ENCODE measurements at places on chromosomes 2 and 18.

DNA sequence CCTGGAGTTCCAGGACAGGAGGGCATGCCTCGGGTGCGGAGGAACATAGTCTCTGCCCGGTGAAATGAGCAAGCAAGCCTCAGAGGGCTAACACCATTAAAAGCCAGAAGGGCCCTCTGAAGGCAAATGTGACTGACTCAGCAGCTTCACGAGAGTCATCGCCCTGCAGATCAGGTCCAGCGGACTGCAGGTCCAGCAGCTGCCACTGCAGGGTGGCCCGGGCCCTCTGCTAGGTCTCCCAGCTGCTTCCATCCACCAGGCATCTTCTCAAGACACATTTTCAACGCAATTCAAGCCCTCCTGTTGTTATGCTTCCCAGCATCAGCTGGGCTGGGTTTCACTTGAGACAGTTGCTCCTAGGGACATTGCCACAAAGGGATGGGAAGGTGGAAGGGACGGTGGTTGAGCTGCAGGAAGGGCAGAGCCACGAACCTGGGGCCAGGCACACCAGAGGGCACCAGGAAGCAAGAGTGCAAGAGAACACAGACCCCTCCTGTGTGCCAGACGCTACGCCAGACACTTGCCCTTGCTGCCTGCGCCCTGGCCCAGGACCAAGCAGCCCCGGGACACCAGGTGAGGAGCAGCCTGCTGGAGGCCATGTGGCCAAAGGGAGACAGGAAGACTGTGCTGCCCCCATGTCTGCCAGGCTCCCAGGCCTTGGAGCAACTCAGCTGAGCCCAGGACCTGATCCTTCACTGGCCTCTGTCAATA, 173.0 kb downstream of the HDAC4 start:
- DNase-seq: no peak

GRCh38 chr18:46555724-46556123, 101.3 kb downstream of the LOXHD1 start:
- peak; percentile 63 for DNase-seq

GRCh38 chr2:197146995-197147394, 163.6 kb downstream of the ANKRD44 start:
- DNase-seq: no peak

DNA sequence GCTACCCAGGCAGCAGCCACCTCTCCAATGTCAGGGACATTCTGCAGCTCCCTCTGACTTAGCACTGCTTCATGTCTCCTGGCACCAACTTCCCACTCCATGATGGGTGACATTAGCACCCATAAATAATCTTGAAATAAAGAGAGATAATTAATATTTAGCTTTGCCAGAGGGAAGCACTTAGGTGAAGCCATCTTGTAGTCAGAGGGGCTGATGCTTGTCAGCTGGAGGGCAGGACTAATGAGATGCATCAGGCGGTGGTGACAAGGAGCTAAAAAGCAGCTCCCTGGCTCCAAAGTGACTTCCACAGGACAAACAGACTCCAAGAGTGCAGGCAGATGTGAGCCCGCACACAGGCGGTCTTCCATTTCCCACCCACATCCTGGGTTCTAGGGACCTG, 153.0 kb upstream of the ID2 start:
- no peak for DNase-seq

DNA sequence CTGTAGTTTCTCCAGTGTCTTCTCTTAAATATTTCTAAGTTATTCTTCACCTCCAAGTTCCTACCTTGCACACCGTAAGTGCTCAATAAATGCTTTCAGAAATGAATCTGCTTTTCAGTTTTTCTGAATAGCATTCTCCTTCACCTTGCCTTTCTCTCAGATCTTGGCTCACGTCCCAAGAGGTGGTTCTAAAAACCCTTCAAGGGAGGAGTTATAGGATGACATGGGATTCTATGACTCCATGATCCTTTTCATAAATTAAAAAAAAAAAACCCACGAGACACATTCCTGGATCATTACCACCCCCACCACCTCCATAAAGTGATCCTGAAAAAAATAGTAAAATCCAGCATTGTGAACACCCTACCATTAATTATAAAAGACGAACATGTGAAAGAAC, 11.7 kb downstream of the KCTD1 start:
- DNase-seq: no peak

DNA sequence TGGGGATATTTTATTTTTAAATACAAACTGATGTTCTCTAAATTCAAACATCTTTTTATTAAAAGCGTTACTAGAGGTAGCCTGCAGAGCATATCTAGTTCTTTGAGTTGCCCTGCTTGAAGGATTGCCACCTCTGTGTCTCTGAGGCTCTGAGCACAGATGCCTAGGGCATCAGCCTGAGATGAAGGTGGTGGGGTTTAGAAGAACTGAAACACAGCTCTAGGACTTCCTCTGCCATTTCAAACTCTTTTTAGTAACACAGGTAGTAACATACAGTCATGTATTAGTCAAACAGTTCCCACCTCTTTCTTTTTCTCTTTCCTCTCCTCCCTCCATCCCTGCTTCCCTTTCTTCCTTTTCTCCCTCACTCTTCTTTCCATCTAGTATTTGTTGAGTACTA, 57.6 kb downstream of the TTC21B start:
- DNase-seq: no peak

DNA sequence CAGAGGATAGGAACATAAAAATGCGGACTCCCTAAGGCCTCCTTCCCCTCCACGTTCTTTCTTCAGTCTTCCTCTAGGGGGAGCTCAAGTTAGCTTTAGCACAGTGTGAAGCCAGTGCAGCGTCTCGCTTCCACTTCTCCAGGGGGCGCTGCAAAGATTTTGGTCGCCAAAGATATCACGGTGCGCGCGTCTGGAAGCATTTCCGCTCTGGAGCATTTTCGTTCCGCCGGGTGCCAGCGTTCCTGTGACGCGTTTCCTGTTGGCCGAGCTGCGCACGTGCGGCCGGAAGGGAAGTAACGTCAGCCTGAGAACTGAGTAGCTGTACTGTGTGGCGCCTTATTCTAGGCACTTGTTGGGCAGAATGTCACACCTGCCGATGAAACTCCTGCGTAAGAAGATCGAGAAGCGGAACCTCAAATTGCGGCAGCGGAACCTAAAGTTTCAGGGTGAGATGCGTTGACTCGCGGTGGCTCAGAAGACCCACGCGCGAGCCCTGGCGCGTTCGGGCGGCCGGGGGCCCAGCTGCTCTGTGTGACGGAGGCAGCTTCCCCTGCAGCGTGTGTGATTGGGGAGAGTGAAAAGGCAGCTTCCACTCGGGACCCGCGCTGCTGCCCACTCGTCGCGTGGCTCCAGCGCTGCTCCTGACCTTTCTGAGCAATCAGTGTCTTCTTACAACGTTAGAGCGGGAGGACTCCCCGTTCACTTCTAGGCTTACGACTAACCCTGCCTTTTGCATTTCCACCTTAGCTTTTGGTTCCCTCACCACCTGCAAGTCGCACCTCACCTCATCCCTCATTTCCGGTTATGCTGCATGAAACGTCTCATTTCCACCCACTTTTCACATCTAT, at the start of gene DDX18:
Gene DDX18 (plus strand): TSS at position 275 of the 848 bp plus-strand sequence. CDS start 87 bp downstream, at position 362.
- DNase-seq: peak; percentile 97

- no peak for DNase-seq
These were observed 4.1 kb upstream of the AGXT start for GRCh38 chr2:240864475-240864874.

DNA sequence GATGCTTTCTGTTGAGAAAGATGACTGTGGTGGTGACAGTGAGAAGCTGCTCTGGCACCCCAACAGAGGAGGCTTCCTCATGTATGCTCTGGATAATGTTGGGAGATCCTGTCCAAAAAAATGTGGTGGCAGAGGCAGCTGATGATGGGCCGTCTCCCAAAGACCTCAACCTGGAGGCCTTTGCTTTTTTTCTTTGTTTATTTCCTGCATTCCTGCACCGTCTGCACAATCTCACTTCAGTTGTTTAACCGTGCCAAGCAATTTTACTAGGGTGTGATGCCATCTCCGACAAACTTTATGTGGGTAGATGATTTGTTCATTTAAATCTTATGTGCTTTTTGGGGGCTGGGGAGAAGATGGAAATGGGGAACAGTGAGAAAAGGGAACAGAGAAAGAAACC, 62.2 kb upstream of the IGFBP5 start:
- no peak for DNase-seq

GRCh38 chr2:184339966-184340365, 258.4 kb upstream of the ZNF804A start:
- DNase-seq: no peak

DNA sequence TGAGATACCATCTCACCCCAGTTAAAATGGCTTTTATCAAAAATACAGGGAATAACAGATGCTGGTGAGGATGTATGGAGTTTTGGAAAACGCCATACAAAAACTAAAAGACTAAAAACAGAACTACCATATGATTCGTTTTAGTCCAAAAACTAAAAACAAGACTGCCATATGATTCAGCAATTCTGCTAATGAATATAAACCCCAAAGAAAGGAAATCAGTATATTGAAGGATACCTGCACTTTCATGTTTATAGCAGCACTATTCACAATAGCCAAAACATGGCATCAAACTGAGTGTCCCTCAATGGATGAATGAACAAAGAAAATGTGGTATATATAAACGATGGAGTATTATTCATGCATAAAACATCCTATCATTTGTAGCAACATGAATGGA, 224.4 kb upstream of the MC4R start:
- no peak for DNase-seq

GRCh38 chr2:120206022-120206581, 17.1 kb downstream of the TMEM185B start:
- peak; percentile 79 for DNase-seq

DNA sequence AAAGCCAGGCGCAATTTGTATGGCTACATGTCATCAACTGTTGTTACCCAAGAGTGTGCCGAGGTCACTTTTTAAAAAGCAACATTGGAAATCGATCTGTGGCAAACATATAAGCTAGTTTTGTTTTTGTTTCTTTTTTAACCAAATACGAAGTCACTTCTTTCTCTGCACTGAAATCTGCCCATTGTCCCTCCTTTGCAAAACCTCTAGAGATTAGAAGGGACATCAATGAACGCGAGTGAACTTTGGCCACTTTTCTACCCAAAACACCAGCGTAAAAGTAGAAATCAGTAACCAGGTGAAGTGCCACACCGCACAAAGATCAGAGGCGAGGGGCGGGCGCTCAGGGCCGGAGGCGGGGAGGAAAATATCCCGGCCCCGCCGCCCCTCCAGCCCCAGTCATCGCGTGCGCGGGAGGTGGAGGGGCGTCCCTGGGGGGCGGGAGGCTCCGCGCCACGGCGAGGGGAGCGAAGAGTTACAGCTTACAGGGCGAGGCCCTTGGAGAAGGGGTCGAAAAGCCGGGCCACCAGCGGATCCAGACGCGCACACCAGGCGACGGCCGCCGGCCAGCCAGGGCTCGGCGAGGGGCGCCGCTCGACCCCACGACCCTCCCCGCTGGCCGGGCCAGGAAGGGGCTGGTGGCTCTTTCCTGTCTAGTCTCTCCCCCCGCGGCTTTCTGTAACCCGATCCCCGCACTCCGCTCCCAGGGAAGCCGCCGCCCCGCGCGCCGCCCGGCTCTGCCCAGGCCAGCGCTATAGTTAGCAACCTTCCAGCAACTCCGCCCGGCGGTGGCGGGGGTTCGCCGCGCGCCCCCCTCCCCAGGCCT, 993 bp downstream of the RBMS1 start:
- peak; percentile 90 for DNase-seq

DNA sequence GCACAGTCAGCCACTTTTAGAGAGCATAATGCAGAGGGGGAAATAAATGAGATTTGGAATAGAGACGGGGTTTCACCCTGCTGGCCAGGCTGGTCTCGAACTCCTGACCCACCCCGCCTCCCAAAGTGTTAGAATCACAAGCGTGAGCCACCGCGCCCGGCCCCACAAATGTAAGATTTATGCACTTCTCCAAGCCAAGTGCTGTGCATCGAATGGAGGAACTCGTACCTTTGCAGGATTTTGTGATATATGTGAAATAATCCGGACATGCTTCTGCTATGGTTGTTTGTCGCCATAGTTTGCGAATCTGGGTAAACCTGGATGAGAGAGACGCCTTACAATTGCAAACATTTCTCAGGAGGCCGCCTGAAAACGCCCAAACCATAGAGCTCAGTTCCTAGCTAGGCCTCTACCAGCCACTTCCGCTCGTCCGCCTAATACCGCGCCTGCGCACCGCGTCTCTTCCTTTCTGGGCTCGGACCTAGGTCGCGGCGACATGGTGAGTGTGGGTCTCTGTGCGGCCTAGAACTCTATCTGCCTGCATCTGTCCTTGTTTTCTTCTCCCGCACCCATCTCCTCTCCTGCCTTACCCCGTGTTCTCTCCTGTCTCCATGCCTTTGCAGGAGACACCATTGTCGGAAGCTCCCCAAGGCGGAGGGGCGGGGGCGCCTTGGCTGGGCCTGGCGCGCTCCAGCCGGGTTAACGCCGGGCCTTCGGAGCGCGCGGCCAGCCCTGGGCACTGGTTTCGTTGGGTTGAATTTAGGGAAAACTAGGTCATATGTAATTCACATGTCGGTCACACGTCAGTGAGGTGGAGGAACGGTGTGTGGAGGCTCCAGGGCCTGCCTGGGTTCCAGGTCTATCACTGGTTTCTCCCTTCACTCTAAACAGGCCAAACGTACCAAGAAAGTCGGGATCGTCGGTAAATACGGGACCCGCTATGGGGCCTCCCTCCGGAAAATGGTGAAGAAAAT, at the start of gene RPL37A:
Gene RPL37A (plus strand): TSS at position 466 of the 974 bp plus-strand sequence. CDS start 31 bp downstream, at position 497.
- peak; percentile 93 for DNase-seq

DNA sequence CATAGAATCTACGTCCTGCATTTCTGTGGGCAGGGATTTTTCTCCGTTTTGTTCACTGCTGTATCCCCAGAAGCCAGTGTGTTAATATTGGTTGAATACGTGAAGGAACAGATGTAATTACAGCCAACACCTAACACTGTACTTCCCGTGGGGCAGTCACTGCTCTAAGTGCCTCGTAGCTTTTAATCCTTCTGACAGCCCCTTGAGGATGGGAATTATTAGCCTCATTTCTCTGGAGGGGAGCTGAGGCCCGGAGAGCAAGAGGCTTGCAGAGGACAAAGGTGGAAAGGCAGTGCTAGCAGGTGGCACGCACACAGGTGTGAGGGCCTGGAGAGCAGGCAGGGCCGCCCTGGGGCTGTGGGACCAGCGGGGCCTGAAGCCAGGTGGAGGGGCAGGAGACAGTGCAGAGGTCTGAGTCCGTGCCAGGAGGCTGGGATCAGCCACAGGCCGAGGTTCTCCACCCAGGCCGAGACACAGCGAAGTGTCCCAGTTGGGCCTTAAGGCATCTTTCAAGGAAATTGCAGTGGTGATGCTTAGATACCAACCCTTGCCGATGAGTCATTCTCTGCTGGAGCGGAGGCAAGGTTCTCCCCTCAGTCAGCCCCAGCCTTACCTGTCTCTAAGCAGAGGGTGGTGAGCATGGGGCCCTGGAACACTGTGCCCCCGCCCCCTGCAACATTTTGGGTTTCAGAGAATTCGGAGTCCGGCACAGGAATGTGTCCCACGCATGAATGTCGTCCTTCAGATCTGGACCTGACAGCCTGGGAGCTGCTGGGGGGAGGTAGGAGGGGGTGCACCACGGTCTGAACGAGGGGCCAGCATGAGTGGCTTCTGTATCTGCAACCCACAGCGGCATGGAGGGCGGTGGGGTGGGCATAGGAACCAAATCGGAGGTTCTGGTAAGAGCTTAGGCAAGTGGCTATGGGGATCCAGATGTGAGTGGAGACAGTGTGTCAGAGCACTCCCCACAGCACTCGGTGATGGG, 122.6 kb downstream of the GBX2 start:
- DNase-seq: no peak

DNA sequence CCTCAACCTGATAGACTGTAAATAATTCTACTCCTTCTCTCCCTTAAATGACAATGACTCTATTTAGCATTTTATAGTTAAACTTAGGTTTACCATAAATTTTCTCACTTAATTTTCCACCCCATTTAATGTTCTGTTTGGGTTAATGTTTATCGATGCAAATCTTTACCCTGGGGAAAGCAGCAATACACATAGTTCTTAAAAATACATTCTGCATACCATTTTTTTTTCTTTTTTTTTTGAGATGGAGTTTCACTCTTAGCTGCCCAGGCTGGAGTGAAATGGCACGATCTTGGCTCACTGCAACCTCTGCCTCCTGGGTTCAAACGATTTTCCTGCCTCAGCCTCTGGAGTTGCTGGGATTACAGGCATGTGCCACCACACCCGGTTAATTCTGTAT, 14.0 kb downstream of the STAM2 start:
- no peak for DNase-seq
